ENCODE measurements at places on chromosomes 5 and 9.
A peak's percentile ranks its signal among the peaks of the same experiment; 100 is the strongest.

- DNase-seq = no peak
Measured at GRCh38 chr9:136470792-136471469, 11.9 kb downstream of the SEC16A start.

DNA sequence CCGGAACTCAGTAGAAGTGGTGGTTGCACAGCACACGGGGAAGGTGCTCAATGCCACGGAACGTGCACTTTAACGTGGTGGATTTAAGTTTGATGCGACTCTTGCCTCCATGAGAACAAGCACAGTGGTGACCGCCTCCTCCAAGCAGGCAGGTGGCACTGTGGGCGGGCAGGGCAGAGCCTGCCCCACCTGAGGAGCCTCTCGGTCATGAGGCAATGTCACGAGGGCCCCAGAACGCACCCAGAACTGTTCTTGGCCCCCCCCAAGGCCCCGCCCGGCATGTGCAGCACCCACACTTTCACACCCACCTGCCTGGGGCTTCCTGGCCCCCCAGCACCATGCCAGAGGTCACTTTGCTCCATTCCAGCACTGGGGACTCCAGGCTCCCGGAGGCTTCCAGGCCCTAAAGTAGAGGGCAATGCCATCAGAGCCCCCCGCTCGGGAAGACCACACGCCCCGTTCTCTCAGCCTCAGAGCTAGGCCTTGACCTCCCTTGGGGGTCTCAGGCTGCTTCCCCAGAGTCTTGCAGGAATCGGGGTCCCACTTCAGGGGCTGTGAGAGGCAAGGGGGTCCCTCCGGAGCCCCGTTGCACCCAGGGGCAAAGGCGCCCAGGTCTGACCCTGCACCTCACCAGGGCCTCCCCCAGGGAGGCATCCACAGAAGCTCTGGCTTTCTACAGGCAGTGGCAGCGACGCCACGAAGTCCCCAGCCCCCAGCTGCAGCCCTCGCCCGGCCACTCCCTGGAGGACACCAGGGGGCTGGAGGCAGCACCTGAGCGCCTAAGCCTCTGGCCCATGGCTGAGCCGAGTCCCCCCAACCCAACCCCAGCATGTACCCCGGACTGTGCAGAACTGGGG lies 14.0 kb downstream of the CCDC187 start:
- DNase-seq = no peak

- no peak for DNase-seq
Measured at GRCh38 chr5:34620185-34620584, 35.9 kb upstream of the RAI14 start.

DNA sequence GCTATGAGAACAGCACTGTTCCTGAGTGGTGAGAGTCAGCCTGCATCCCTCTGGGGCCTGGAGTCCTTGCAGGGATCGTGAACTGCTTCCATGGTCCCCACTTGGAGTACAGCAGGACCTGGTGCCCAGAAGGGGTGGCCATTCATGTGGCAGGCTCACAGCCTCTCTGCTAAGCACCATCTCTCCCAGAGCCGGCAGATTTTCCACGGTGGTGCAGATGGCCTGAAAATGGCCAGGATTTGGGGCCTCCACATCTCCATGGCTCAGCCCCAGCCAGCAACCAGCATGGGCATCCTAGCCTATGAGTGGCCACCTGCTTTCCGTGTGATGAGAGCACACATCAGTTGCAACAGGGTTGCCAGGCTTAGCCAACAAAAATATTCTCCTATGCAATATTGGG lies 33.9 kb upstream of the SEMA4D start:
- no peak for DNase-seq

GRCh38 chr5:179533907-179534306 lies 16.4 kb upstream of the RUFY1 start:
- no peak for DNase-seq

DNA sequence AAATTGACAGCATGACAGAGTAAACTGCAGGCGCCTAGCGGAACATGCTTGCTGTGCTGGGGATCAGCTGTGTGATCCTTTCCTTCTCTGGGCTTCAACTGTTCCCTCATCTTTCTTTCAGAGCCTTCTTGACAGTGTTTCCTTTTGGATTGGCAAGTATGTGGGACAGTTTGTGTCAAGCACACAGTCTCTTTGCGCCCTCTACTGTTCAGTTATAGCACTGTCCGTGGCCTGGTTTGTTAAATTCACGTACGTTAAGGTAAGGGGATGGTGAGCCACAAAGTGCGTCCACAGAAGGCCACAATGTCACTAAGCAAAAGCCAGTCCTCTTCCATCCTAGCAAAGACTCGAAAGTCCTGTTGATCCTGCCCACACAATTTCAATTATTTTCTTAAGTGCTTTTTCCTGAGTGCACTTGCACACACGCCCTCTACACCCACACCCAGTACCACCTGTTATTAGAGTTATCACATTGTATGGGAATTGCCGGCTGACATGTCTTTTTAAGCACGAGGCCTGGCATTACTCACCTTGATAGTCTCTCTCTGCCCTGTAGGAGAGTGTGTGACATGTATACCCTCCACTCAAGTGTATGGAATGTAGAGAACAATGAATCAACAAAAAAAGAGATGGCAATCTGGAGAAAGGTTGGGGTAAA lies 22.5 kb upstream of the PTPN3 start:
- peak; percentile 58 for DNase-seq

DNA sequence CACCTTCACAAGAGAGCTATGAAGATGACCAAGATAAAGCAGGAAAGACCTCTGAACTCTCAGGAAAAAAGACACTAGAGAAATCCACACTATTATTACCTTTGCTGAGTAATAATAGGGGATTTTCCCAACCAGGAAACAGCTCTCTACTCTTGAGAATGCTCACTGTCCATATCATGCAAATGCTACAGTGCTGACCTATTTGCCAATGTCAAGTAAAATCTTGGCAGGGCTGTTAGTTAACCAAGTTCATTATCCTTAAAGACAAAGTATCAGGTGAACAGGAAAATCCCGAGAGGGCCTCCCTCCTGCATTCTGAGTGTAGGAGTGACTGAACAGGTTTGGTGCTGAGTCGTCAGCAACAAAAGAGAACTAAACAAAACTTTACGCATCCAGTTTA lies 306.6 kb downstream of the ACTL7B start:
- no peak for DNase-seq

GRCh38 chr5:173291722-173292658 lies 36.2 kb downstream of the STC2 start:
- DNase-seq = no peak

- no peak for DNase-seq
Measured at GRCh38 chr9:14723301-14723700, 768 bp upstream of the CER1 start.

GRCh38 chr9:29212397-29213387 lies 1639.4 kb upstream of the C9orf72 start:
- no peak for DNase-seq

DNA sequence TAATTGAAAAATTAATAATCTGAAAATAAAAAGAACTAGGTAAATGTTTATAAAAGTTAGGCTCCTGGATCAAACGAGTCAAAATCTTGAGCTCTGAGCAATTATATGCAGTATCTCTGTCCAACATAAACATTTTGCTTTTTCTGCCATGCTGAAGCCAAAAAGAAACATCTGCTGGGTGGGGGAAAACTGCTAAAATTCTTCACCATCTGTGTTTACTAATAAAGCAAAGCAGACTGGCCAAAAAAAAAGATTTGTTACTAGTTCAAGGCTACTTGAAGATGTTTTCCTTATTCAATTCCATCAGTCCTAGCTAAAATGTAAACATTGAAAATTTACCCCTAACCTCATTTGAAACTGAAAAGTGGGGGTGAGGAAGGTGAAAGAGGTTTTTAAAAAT lies 29.7 kb downstream of the GTF3C4 start:
- peak; percentile 4 for DNase-seq

GRCh38 chr5:172303162-172303561 lies 19.6 kb upstream of the UBTD2 start:
- no peak for DNase-seq

GRCh38 chr5:125034331-125034730 lies 287.9 kb upstream of the ZNF608 start:
- no peak for DNase-seq

- no peak for DNase-seq
Measured at GRCh38 chr5:150329038-150329437, 26.3 kb upstream of the ARSI start.

DNA sequence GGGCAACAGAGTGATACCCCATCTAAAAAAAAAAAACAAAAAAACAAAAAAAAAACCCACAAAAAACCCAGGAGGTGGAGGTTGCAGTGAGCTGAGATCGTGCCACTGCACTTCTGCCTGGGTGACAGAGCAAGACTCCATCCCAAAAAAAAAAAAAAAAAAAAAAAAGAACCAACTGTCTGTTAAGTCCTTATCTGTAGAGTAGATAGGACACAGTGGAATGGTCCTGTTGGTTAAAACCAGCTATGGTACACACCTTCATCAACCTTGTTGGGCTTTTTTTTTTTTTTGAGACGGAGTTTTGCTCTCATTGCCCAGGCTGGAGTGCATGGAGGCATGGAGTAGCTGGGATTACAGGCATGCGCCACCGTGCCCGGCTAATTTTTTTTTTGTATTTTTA lies 12.2 kb downstream of the SLC25A25 start:
- DNase-seq = no peak

DNA sequence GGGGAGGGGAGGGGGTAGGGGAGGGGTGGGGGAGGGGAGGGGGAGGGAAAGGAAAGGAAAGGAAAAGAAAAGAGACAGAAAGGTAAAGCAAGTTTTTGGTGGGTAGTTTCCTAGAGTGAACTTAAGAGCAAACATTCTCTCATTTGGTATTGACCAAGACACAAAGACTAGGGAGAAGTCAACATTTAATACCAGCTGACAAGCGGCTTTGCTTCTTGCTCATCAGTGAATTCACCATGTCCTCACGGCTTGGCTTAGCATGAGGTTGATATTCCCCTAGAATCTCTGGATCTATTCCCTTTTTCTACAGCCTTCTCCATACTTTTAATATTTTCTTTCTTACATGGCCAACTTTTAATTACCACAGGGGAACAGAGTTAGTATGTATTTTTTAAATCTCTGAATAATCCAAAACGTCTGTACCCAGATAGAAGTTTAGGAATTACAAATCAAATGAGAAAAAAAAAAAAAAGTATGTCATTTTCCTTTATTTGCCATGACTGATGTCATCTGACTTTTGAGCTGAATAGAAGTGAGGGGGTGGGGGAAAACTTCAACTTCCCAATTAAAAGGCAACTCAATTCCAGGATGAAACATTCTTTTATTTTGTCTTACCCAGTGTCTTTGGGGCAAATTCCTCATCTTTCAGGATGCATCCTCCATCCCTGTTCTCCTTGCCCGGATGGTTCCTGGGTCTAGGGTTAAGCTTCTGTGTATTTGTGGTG lies 40.1 kb upstream of the GLIS3 start:
- no peak for DNase-seq

GRCh38 chr5:135696317-135696716 lies 117.5 kb upstream of the CXCL14 start:
- no peak for DNase-seq

- no peak for DNase-seq
Measured at GRCh38 chr9:133048595-133048994, 13.2 kb upstream of the CEL start.

DNA sequence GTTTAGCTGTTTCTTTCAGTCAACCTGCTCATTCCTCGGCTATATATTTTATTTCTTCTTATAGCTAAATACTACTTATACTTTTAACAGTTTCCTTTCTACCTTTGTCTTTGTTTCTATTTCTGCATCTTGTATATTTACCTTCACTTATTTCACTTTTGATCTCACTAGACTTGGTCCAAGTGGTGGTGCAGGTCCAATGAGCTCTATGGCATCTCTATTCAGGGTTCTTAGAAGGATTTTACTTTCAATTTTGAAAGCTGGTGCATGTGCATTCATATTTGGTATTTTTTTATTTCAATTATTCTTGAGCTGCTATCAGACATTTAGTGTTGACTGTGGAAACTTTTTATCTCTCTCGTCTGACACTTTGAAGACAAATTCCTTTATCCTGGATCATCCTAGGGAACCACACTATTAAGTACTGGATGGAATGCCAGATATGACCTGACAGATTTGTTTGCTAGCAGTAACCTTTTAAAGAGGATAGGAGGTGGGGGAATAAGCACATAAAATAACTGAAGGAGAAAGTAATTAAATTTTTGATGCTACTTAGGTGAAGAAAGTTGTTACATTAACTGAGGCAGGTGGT lies 123.1 kb upstream of the PJA2 start:
- no peak for DNase-seq

- DNase-seq = peak; percentile 63
Measured at GRCh38 chr9:25677301-25678146, 720 bp downstream of the TUSC1 start.

DNA sequence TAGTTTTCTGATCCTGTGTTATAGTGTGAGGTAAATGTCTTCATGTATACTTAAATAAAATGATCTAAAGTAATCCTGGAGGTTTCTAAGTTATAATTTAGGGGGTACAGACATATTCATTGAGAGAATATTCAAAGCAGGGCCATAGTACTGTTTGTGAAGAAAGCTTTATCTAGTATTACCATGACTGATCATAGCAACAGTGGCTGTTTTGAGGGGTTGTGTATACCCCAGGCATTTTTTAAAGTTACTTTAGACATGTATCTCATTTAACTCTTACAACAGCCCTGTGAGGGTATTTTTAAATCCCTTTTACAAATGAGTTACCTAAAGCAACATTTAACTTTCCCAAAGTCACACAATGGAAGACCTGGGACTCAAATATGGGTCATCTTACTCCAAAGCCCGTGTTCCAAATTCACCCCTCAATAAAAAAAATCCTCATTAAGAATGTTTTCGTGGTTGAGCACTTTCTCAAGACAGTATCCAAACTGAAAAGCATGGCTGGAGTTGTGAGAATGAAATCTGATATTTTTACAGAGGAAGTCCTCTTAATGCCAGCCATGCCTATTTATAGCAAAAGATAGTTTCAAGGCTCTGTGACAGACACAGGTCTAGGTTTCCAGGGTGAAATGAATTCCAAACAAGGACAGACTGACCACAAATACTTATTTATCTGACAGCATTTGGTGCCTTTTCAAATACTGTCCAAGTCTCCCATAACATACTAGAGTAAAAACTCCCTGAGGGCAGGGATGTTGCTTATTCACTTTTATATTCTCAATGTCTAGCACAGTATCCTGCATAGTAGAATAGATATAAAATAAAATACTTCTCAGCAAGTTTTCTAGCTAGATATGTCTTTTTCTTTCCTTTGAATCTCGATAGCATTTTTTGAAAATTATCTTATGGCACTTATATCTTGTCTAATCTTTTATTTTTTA lies 10.4 kb downstream of the STOM start:
- DNase-seq = no peak

- DNase-seq = no peak
Measured at GRCh38 chr5:90949469-90950358, 391.1 kb downstream of the ADGRV1 start.

GRCh38 chr5:159987031-159987674 lies 21.8 kb upstream of the TTC1 start:
- DNase-seq = peak; percentile 43

DNA sequence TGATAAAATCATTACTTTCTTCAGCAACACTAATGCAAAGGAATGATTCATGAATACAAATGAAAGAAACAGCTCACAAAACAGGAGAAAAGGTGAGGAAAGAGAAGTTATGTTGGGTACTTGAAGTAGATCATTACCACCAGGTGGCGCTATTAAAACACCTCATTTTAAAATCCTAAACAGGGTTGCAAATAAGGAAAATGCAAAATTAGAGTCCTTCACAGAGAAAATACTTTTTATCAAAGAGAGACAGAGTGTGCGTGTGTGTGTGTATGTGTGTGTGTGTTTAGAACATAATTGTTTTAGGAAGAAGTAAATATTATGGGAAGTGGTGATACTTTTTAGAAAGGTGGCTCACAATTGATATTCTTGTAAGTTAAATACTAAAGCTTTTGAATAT lies 49.5 kb upstream of the CD180 start:
- peak; percentile 85 for DNase-seq

- DNase-seq = no peak
Measured at GRCh38 chr5:119327018-119327417, 28.8 kb upstream of the TNFAIP8 start.
